ENCODE measurements at places on chromosomes 1 and 21.

DNA sequence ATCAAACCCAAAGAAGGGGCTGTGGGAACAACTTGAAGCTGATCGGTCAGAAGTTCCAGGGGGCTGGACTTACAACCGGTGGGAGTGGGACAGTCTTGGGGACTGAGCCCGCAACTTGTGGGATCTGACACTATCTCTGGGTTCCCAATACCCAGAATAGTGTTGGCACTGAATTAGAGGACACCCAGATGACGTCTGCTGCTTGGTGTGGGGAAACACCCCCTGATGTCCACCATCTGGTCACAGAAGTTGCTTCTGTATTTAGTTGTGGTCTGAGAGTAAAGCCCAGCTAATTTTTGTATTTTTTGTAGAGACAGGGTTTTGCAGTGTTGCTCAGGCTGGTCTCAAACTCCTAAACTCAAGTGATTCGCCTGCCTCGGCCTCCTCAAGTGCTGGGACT is 28.8 kb downstream of the SERBP1 start:
- DNase-seq: no peak

DNA sequence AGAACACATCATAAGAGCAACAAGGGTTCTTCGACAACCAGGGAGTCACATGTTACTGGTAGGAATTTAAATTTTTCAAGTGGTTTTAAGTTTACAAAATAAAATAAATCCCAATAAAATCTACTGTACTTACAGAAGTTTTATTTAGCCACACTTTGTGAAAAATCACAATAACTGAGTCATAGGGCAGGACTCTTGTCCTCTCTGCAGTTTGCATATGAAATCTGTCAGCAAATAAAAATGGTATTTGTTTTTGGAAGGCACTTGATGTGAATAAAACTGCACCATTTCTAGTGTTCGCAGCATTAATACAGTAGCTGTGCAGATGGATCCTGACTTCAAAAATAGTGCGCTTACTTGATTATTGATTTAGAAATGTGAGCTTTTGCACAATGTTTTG is 150.4 kb downstream of the LBR start:
- DNase-seq: no peak

- DNase-seq: peak; percentile 74
These were observed 179.8 kb upstream of the GALNT2 start for GRCh38 chr1:229887043-229887822.

DNA sequence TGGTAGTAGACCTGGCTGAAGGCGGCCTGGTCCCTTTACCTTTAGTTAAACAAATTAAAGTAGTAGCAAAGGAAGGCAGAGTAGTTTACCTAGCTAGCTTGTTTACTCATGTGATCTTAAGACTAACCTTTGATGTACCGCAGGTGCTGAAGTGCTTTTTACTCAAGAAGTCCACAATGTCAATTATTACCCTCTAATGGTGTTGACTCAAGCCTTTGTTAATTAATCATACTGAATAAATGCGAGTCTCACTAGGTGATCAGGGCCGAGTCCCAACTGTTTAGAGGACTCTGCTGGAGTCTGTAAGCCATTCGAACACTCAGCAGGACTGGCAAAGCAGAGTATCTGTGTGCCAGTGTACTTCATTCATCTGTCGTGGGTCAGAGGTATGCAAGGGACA is 381.1 kb upstream of the NCAM2 start:
- no peak for DNase-seq

DNA sequence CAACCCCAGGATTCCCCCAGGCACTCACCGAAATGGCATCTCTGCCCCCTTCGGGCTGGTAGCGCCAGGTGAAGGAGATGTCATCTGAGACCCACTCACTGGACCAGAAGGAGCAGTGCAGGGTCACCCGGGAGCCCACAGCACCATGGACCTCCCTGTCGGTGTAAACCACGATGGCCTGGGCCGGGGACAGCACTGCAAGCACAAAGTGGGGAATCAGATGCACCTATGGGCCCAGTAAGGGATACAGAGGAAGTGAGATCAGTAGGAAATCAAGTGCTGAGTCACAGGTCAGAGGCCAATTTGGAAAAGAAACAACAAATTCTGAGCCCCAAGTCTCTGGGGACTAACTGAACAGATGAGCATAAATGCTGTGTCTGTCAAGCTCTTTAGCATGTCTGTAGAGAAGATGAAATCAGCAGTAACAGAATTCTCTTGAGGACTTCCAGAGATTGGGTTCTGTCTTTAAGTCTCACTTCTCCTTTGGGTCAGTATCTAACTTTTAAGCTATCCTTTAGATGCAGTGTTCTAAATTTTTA is 2.5 kb downstream of the MPZ start:
- peak; percentile 69 for DNase-seq

DNA sequence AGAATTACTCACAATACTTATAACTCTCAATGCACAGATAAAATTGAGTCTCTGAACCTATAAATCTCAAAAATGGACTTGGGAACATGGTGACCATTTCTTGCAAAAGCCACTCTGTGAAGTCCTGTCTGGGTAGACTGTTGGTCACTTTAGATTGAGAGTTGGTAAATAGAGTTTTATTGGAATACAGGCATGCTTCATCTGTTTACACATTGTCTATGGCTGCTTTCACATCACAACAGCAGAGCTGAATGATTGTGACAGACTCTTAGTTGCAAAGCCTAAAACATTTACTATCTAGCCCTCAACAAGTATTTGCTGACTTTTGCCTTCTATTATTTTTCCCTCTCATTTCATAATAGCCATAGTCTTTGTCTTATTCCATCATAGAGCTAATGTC is 24.1 kb upstream of the ASPM start:
- DNase-seq: no peak

DNA sequence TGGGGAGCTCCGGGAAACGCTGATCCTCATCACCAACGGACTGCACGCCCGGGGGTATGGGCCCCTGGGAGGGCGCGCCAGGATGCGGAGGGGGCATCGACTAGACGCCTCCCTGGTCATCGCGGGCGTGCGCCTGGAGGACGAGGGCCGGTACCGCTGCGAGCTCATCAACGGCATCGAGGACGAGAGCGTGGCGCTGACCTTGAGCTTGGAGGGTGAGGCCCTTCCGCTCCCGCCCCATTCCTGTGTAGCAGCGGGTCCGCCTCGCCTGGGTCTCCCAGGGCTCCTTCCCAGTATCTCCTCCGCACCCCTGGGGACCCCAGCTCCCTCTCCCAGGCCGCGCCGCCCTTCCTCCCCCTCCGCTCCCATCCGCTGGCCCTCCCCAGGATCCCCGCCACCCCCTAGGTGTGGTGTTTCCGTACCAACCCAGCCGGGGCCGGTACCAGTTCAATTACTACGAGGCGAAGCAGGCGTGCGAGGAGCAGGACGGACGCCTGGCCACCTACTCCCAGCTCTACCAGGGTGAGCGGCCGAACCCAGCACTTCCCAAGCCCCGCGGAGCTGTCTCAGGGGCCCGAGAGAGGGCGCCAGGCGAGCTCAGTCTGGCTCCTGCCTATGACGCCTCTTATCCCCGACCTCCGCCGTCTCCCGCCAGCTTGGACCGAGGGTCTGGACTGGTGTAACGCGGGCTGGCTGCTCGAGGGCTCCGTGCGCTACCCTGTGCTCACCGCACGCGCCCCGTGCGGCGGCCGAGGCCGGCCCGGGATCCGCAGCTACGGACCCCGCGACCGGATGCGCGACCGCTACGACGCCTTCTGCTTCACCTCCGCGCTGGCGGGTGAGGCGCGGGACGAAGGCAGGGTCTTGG is 5.0 kb downstream of the HAPLN2 start:
- DNase-seq: peak; percentile 61

DNA sequence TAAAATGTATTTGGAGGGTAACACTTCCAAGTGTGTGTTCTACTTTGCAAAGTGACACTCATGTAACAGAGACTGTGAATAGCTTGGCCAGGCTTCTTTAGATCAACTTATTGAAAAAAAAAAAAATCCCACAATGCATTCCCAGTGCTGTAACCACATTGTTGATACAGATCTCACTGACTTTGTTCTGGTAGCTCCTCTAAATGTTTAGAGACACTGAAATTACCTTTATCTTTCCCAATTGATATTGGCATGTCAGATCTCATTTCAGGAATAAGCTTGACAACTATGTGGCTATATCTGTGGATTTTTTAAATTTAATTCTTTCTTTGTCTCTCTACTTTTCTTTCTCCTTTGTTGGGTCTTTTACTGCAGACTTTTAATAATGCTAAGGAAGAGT is 1018.9 kb upstream of the PRMT6 start:
- DNase-seq: no peak

DNA sequence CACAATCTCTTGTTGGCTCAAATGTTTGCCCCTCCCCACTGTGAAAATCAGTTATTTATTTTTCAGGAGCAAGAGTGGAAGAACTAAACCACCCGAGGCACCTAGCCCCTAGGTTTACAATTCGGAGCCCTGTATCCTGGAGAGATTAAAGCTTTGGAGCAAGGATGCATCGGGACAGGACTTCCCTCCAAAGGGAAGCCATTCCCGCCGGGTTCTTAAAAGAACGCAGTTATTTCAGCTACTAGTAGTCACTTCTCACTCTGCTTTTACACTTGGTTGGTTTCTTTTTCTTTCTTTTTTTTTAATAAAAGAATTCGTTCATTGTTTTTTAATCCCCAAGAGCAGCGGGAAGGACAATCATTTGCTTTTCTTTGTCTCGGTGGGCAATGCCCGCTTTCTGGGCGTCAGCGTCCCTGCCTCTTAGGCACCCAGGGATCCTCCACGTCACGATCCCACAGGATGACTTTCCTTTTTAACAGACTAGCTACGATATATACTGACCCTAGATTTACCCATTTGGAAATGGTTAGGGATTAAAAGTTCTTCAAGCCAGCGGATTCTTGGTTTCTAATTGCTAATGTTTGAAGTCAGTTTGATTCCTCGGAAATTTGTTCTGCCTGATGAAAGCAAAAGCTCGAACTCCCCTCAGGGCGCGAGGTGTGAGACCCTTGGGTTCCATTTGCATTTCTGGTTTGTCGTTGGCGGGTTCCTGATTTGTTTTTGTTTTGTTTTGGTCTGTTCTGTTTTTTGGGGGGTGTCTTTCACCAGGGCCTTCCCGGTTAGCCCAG is 9.0 kb downstream of the TBX15 start:
- no peak for DNase-seq

DNA sequence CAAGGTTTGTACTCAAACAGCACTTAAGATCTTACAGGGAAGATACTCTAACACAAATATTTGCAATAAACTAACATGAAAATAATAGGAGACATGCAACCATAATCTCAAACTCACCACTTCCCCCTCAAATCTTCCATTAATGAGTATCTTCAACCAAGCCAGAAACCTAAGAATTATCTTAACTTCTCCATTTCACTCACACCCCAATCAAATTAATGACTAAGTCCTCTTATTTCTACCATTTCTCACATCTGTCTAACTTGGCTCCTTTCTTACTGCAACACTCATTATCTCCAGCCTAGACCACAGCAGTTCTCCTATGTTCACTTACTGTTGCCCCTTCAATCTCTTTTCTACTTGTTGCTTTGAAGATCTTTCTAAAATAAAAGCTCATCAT is 10.4 kb downstream of the RBBP5 start:
- no peak for DNase-seq

DNA sequence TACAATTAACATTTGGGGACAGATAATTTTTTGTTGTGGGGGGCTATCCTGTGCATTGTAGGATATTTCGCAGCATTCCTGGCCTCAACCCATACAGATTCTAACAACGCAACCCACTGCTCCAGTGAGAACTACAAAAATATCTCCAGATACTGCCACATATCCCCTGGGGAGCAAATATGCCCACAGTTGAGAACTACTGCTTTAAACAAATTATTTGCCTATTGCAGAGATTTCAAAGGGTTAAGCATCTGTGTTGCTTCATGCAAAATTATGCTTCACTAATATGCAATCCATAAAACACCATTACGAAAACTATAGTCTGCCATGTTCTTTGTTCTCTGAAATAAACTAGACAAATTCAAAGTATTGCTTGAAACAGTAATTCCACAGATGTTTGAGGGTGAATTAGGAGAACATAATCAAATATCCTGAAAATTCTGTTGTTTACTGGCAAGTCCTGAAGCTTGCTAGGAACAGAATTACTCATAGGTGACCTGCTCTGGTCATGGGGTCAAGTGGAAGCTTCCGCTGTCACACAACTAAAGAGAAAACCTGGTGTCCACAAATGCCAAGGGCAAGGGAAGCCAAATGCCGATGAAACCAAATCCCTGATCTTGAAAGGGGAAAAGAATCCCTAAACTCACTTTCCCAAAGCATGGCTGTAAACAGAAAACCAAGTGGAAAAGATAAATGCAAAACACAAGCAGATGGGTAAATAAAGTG is 149.4 kb downstream of the RERE start:
- peak; percentile 52 for DNase-seq

GRCh38 chr1:40332695-40333094 is 15.6 kb upstream of the COL9A2 start:
- no peak for DNase-seq

GRCh38 chr1:82453511-82454185 is 652.9 kb downstream of the ADGRL2 start:
- DNase-seq: no peak

- DNase-seq: no peak
These were observed 8.8 kb upstream of the CTBS start for GRCh38 chr1:84582802-84583587.

- DNase-seq: no peak
These were observed 46.0 kb upstream of the POFUT2 start for GRCh38 chr21:45333583-45334121.

DNA sequence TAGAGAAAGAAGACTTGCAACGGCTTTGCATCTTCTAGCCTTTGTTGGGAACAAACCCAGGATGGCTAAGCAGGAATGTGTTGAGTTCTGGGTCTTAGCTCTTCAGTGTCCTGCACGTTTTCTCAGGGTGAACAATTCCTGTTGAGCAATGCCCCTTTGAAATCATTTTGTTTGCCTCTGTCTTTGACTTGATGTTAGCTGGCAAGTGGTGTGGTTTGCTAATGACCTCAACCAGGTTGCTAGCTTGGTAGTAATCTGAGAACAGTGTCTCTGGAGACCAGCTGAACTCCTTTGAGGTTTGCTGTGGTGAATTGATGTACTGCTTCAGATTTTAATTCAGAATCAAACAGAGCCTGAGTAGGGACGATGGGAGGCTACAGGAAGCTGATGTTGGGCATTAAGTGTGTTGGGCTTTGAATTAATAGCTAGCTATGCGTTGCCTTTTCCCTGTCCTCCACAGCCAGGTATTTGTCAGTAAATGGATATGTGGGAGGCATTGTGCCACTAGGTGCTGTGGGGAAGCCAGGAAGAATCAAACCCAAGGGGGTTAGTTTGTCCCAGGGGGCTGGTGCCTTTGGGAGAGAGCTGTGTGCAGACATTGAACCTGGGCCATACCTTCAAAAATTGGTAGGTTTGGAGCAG is 23.3 kb upstream of the SRSF10 start:
- DNase-seq: peak; percentile 59

DNA sequence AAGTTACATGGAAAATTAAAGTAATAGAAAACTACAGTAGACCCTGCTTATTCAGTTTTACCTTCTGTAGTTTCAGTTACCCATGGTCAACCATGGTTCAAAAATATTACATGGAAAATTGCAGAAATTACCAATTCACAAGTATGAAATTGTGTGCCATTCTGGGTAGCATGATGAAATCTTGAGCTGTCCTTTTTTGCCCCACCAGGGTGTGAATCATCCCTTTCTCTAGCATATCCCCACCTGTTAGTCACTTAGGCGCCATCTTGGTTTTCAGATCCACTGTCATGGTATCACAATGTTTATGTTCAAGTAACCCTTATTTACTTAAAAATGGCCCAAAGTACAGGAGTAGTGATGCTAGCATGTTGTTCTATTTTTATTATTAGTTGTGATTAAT is 3.5 kb upstream of the LRIF1 start:
- DNase-seq: no peak

- peak; percentile 47 for DNase-seq
These were observed 8.9 kb downstream of the VSIG8 start for GRCh38 chr1:159853417-159854115.

Data from EL (cell line).